Ureter (tissue), 1 donor: ENCODE measurements at places on chromosomes 4 and X. TPM values are rescaled to one million over a fixed set of nuclear protein-coding genes. Genes with fewer than 3 reads are reported as not detected.

GRCh38 chr4:24763631-24764297 lies 31.6 kb upstream of the SOD3 start:
- peak; percentile 66 for DNase-seq

DNA sequence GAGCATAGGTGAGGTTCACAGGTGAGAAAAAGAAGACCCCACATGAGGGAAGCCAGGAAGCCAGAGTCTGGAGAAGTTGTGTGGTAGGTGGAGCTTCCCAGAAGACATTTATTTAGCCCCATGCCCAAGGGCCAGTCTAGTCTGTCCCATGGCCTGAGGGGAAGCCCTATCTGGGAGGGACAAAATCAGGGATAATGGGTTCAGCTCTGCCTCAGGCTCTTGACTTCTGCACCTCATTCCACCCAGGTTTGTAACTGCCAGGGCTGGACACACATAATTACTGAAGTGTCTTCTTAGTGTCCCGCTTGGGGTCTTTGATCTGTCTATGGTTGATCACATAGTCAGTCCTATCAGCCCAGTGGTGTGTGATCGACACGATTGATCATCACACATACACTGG lies 36.0 kb downstream of the TSC22D3 start:
- no peak for DNase-seq

- no peak for DNase-seq
Measured at GRCh38 chr4:6674500-6675149, 19.1 kb upstream of the S100P start.

DNA sequence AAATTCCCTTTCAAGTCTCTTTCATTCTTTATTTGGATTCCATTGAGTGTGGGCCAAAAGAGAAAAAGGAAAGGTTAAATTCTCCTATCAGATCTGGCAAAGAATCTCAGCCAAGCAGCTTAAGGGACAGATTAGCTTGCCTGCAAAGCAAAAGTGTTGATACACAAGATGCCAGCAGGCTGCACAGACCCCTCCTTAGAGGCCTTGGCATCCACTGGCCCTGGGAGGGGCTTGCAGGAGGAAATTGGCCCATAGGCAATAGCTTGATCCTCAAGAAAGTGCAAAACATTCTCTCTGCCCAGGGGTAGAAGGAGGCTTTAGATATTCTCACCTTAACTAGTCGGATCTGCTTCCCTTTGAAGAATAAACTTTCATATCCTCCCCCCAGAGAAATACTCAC lies 300.4 kb upstream of the CPEB2 start:
- peak; percentile 53 for DNase-seq

DNA sequence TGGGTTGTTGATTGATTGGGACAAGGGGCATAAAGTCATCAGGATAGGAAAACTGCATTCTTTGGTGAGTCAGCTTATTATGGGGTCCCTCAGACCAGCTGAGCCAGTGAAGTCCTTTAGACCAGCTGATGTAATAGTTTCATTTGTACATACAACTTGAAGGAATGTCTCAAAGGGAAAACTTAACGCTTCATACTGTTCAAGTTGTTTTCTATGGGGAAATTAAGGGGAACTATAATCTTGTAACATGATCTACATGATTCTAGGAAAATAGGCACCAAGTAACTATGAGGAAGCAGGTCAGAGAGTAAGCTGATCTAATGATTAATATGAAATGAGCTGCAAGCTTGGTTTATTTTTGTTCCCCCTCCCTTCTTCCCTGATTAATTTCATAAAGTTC lies 175.1 kb upstream of the GRID2 start:
- no peak for DNase-seq

DNA sequence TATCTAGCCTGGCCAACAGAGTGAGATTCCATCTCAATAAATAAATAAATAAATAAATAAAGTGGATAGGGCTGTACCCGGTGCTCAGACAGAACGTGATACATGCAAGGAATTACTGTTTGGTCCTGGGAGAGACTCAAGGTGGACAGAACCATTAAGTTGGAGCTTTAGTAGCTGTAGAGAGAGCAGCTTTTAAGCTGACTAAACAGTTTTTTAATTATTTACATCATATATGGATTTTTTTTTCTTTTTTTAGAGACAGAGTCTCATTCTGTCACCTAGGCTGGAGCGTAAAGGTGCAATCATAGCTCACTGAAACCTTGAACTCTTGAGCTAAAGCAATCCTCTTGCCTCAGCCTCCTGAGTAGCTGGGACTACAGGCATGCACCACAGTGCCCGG lies 92.5 kb upstream of the ATP6AP2 start:
- no peak for DNase-seq

- DNase-seq = peak; percentile 70
Measured at GRCh38 chr4:681736-682451, 7.1 kb downstream of the SLC49A3 start.

- DNase-seq = no peak
Measured at GRCh38 chr4:183030309-183030708, 68.7 kb upstream of the WWC2 start.

- DNase-seq = no peak
Measured at GRCh38 chrX:40006106-40007017, 91.4 kb downstream of the BCOR start.

- DNase-seq = no peak
Measured at GRCh38 chrX:68920561-68920960, 91.7 kb downstream of the EFNB1 start.

DNA sequence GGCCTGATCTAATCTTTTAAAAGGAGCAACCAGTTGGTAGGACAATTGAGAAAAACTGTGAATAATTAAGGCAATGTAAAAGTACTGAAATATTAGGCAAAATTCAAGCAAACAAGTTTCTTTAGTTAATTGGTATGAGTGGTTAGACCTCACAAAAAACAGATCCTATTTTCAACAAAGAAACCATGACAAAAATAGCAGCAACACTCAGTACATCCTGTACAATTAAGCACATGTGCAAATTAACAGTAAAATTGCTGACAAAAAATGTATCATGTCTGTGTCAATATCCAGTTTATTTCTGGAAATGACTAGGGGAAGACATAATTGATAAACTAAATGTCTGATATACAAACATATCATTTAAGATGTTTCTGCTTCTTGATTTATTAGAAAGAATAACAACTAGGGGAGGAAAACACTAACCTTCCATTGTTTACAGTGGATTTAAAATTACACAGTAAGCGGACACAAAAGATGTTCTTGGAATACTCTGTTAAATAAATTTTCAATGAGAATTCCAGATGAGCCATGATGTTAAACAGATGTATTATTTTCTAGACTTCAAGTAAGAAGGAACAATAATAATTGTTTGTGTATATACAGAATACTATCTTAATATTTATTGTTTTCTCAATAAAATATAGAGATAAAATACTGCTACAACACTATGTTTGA lies 638.9 kb downstream of the SPRY1 start:
- no peak for DNase-seq

DNA sequence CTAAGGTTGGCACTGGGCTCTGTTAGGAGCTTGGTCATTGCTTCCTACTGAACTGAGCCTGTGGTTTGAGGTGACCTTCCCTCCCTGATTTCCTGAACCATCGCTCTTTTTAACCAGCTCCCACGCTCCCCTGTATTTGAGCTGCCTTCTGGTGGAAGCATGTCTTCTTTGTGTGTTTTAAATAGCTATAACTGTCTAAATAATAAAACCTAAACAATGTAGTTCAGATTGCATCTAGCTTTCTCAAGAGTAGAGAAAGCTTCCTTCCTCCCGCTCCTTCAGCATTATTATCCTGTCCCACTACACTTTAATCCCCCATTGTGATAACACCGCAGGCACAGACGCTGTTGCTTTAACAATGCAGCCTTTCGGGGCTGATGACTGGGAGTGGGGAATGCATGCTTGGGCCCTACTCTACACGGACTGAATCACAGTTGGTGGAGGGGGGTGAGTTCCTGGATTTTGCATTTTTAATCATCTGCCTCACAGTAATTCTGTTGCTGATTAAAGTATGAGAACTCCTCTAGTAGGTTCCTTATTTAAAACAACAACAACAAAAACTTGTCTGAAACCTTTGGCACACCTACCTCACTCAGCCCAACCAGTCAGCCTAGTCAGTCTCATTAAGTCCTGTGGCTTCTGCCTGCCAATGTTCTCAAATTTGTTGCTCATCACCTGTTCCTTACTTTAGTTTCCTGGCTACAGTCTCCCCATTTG lies 6.6 kb downstream of the SMS start:
- DNase-seq = no peak

DNA sequence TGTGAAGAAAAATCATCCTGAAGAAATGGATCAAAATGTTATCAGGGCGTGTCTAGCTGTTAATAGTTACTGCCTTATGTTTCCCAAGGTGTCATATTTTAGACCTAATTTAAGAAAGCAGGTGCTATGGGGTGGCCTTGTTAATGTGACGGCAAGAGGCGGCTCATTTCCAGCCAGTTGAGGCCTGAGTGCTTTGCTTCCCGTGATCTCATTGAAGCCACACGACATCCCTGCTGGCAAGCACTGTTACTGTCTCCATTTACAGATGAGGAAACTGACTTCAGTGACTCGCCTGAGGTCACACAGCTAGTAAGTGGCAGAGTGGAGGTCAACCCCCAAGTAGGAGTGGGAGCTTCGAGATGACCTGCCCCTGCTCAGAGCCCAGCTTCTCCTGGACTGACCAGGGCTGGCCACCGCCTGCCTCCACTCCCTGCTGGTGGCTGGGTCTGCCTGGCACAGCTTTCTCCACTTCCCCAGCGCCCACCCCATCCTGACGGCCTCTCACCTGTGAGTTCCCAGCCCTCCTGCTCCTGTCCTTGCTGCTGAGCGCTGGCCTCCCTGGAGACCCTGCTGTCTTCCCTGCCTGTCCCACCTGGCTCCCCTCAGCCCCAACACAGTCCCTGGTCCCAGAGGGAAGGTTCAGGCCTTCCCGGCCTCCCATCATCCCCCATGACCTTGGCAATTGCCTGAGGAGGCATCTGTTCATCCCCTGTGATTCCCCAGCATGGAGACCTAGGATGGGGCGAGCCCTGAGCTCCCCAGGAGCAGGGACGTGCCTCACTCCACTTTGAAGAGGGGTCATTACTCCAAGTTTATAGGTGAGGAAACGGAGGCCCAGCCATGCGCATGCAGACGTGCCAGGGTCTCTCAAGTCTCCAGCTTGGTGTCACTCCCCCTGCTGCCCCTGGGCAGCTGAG lies 47.7 kb upstream of the SORCS2 start:
- DNase-seq = no peak

DNA sequence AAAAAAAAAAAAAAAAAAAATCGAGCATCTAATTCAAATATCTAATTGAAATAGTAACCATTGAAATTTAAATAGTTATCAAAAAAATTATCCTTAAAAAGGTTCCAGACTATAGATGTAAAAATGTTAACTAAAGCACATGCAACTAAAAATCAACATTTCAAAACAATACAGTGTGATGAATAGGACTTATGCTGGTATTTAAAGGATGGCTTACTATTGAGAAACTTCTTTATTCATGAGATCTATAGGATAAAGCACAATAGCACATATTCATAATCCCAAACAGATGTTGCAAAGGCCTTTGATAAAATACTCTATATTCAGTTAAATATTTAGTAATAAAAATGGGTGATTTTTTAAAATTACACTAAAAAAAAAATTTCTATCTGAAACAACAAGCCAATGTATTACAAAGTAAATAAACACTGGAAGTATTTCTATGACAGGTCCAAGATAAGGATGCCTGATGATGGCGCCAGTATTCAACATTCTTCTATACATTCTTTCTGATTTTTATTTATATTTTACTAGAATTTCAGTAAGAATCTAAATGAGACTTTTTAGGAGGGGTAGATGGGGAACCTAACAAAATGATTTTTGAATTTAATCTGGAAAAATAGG lies 26.3 kb downstream of the DCLK2 start:
- DNase-seq = no peak

GRCh38 chrX:71669492-71669891 lies 2.1 kb downstream of the LOC101059915 start:
- DNase-seq = no peak

- no peak for DNase-seq
Measured at GRCh38 chr4:91212211-91212610, 1085.0 kb downstream of the CCSER1 start.

DNA sequence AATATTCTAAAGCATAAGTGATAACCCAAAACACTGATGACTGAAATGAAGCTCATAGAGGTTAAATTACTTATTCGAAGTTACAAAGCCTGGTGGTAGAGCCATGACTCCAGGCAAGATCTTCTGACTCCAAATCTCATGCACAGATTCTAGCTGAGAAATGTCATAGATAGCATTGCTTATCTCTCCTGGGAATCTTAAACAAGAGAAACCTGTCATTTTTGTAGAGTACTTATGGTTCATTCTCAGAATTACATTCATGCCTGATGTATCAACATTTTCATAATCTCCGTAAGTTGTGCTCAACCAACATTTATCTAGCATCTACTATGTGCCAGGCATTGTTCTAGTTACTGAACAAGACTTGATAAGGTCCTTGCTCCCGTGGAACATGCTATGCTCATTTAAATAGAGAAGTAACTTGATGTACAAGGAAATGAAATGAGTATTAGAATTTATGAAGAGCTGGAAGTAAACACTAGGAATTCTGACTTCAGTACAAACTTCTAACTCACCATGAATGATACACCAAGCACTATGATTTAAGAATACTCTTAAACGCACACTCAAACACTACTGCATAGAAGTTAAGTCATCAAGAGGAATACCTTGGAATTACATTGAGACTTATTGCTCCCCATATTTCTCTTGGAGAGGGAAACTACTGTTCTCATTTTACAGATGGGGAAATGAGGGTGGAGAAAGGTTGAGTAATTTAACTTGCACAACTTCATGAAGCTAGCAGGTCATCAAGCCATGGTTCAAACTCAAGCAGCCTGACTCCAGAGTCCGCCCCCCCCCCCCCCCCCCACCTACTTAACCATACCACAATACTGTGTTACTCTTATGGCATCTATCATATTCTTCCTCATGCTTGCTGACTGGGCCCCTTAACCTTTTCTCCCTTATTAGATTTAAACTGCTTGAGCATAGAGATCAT lies 45.4 kb downstream of the MBNL3 start:
- no peak for DNase-seq

DNA sequence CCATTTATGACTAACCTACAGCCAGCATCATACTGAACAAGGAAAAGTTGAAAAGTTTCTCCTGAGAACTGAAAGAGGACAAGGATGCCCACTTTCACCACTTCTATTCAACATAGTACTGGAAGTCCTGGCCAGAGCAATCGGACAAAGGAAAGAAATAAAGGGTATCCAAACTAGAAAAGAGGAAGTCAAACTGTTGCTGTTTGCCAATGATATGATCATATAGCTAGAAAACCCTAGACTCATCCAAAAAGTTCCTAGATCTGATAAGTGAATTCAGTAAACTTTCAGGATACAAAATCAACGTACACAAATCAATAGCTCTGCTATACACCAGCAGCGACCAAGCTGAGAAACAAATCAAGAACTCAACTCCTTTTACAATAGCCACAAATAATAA lies 64.5 kb downstream of the CENPC start:
- no peak for DNase-seq

- DNase-seq = no peak
Measured at GRCh38 chr4:184265546-184266351, 48.1 kb upstream of the ENPP6 start.

GRCh38 chr4:82063017-82063416 lies 310.8 kb downstream of the HNRNPD start:
- DNase-seq = no peak

- no peak for DNase-seq
Measured at GRCh38 chr4:143641361-143641760, 59.1 kb downstream of the FREM3 start.

Gene HS6ST2
- 6.8 TPM for total RNA-seq

Gene PAGE1
- total RNA-seq = not detected

Gene POF1B
- 46.8 TPM for total RNA-seq

Gene SAGE1
- not detected for total RNA-seq

Gene SLAIN2
- 92.0 TPM for total RNA-seq

Gene OTUD6A
- total RNA-seq = not detected
